Activated CD4-positive, CD25-positive, alpha-beta regulatory T cell (primary cell): ENCODE measurements at places on chromosomes 16 and 17.

DNA sequence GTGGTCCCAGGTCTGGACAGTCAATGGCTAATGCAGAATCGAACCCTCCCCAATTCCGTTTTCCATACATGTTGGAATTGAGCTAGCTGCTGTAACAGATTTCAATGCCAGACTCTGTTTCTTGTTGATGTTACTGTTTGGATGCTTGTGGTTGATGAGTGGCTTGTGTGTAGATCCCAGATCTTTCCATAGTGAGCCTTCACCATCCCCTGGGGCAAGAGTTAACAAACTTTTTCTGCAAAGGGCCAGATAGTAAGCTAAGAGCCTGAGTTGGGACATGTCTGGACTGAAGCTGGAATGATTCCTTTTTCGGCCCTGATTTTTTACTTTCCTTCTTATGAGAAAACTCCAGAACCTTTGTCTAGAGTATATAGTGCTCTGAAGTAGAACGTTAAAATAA, 296.3 kb downstream of the CPPED1 start:
- DNase-seq = no peak

- no peak for DNase-seq
These were observed 85.9 kb downstream of the EMP2 start for GRCh38 chr16:10494343-10495030.

GRCh38 chr17:46911311-46911710, 11.6 kb upstream of the GOSR2 start:
- DNase-seq = no peak

DNA sequence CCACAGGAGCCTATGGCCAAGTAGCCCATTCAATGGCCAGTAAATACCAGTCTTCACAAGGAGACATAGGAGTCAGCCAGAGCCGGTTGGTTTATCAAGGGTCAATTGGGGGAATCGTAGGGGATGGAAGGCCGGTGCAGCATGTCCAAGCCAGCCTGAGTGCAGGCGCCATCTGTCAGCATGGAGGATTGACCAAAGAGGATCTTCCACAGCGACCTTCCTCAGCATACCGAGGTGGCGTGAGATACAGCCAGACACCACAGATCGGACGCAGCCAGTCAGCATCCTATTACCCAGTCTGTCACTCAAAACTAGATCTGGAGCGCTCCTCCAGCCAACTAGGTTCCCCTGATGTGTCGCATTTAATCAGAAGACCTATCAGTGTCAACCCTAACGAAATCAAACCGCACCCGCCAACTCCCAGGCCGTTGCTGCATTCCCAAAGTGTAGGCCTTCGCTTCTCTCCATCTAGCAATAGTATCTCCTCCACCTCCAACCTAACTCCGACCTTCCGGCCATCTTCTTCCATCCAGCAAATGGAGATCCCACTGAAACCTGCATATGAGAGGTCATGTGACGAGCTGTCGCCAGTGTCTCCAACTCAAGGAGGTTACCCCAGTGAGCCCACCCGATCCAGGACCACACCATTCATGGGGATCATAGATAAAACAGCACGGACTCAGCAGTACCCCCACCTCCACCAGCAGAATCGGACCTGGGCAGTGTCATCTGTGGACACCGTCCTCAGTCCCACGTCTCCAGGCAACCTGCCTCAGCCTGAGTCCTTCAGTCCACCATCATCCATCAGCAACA, 25.0 kb downstream of the CYB561 start:
- DNase-seq = no peak

GRCh38 chr16:12214509-12214908, 238.0 kb downstream of the SNX29 start:
- DNase-seq = no peak
